ENCODE measurements at places on chromosomes 7 and 10. TPM values are rescaled to one million over a fixed set of nuclear protein-coding genes. Genes with fewer than 3 reads are reported as not detected.
A peak's percentile ranks its signal among the peaks of the same experiment; 100 is the strongest.

GRCh38 chr10:106440767-106441166 lies 723.7 kb downstream of the SORCS1 start:
- no peak for DNase-seq

DNA sequence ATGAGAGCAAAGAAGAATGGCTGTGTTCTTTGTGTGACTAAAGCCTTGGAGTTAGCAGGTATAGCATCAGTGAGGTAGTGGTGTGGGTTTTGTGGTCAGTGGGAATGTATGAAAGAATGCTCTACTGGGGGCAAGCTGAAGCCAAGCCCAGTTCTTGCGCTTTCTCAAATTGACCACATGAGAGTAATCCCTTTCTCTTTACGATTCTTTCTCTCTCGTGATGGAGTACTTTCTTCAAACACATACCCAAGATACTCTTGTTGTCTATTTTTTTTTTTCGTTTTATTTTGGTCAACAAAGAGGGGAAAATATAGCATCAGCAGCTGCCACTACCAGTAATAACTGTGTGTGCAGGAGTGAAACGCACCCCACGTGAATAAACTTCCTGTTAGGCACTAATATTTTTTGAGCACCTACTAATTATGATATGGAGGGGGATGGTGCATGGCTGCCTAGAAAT lies 8.4 kb upstream of the PANK1 start:
- no peak for DNase-seq

- DNase-seq, result no peak
These were observed at the start of gene TMEM178B for GRCh38 chr7:141073641-141074161. TSS of gene TMEM178B (plus strand) at chr7:141074064.

GRCh38 chr7:151142686-151143040 lies 24.8 kb downstream of the GBX1 start:
- DNase-seq, result no peak

DNA sequence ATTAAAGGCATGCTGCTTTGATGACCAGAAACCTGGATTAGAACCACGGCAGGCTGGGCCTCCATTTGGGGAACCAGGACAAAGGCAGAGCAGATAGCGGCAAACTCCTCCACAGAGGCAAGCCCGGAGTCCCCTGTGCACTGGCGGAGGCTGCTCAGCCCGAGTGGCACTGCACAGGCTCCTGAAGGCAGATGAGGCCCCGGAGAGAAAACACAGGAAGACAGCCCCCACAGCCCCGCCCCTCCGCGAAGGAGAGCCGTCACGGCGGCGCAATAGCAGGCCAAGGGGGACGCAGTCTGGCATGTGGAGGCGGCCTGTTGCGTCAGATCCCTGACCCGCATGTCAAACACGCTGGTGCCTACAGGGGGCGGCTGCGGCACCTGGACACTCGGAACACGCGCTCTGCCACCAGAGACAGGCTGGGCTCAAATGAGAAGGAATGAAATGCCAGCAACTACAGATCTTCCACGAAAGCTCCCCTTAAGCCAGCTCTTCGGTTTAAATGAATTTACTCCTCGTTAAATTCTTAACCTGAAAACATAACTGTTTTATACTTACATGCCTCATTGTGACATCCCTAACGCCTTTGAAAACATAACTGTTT lies 128.5 kb downstream of the MAD1L1 start:
- DNase-seq, result peak; percentile 72

GRCh38 chr7:42805601-42806000 lies 106.3 kb downstream of the C7orf25 start:
- DNase-seq, result no peak

DNA sequence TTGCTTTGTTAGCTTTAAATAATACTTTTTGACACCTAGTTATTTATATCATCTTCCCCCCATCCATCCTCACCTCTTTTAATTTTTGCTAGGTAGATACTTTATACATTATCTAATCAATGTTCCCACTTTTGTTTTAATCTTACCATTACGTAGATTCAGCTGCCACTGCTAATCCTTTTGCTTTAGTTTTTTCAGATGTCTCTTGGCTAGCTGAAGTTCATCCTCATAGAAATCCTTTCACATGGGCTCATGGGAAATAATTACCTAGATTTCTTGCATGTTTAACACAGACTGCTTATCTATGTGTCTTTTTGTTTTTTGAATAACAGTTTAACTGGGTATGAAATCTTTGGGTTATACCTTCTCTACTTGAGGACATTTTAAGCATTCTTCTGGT lies 60.1 kb downstream of the ZNRF2 start:
- DNase-seq, result no peak

- no peak for DNase-seq
These were observed 199.1 kb upstream of the KCTD7 start for GRCh38 chr7:66429498-66430163.

The FEZF1 gene
- not detected for total RNA-seq

The MOGAT3 gene
- total RNA-seq, result 66.2 TPM

The TMEM196 gene
- not detected for total RNA-seq

The ANKRD61 gene
- total RNA-seq, result not detected

The GRM3 gene
- not detected for total RNA-seq

Data from mucosa of descending colon (tissue), 3 donors.